ENCODE measurements at places on chromosomes 4 and X. TPM values are rescaled to one million over a fixed set of nuclear protein-coding genes. Genes with fewer than 3 reads are reported as not detected.
A peak's percentile ranks its signal among the peaks of the same experiment; 100 is the strongest.

- H3K4me3 ChIP-seq = no peak overlapping the region
- H3K4me1 ChIP-seq = no peaks in the 10 kb centered on the region
- no peaks in the 10 kb centered on the region for H3K27me3 ChIP-seq
- no peak for DNase-seq
Observed at GRCh38 chr4:188551156-188551555, 411.9 kb downstream of the TRIML1 start.

DNA sequence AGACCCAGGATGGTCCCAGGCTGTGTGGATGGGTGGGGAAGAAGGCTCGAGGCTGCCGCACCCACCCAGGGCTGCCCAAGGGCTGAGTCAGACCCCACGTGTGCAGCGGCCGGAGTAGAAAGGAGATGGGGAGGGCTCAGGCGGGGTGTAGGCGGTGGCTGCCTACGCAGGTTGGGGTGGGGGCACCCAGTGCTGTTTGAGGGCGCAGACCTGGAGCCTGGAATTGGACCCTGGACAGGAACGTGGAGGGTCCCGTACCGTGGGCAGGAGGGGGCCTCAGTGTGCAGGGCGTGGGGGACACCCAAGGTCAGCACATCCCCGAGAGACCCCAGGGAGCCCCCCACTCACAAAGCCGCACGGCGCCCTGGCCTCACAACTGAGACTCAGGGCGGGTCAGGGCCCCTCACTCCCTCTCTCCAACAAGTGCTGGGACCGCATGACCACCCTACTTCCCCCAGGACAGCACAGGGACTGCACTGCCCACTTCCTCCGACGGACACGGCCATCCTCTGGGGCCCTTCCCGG lies 79.9 kb downstream of the FAM53A start:
- no peak for DNase-seq
- H3K36me3 ChIP-seq = no peaks in the 10 kb centered on the region
- peak overlapping the region; percentile 56 for H3K4me3 ChIP-seq
- H3K27me3 ChIP-seq = no peaks in the 10 kb centered on the region

PITX2 gene
- total RNA-seq = not detected

DNA sequence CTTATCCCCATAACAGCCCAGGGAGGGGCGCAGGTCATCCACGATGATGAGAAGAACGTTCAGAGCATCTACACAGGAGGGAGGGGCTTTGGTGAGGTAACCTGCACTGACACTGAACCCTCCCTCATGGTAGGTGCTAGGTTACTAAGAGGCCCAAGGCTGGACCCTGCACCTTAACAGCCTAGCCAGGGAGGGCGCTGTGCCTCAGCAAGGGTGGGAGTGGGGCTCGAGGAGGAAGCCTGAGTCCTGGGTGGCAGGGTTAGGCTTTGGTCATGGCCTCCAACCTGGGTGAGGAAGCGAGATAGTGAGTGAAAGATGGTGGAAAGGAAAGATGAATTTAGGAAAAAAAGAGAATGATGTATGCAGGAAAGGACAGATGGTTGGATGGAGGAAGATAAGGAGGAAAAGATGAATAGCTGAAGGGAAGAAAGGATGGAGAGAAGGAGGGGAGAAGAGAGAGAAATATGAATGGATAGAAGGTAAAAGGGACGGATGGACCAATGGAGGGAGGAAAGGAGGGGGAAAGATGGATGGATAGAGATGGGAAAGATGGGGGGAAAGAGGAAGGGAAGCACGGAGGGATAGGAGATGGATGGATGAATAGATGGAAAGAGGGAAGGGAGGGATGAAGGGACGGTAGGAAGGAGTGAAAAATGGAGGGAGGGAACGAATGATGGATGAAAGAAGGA lies 736 bp downstream of the IDS start:
- peak overlapping the region; percentile 75 for H3K4me3 ChIP-seq
- H3K27me3 ChIP-seq = peaks cover 2% of the 10 kb centered on the region
- peaks cover 8% of the 10 kb centered on the region for H3K36me3 ChIP-seq
- peak; percentile 63 for DNase-seq

GRCh38 chrX:154793084-154793795 lies 12.0 kb downstream of the MPP1 start:
- H3K27me3 ChIP-seq = no peaks in the 10 kb centered on the region
- peaks cover 20% of the 10 kb centered on the region for H3K36me3 ChIP-seq
- H3K4me1 ChIP-seq = peaks cover 24% of the 10 kb centered on the region
- H3K4me3 ChIP-seq = no peak overlapping the region
- DNase-seq = no peak

- H3K4me3 ChIP-seq = no peak overlapping the region
- no peaks in the 10 kb centered on the region for H3K27me3 ChIP-seq
- no peaks in the 10 kb centered on the region for H3K4me1 ChIP-seq
- H3K27ac ChIP-seq = no peak overlapping the region
- DNase-seq = no peak
Observed at GRCh38 chr4:23788460-23788859, 101.4 kb downstream of the PPARGC1A start.

DNA sequence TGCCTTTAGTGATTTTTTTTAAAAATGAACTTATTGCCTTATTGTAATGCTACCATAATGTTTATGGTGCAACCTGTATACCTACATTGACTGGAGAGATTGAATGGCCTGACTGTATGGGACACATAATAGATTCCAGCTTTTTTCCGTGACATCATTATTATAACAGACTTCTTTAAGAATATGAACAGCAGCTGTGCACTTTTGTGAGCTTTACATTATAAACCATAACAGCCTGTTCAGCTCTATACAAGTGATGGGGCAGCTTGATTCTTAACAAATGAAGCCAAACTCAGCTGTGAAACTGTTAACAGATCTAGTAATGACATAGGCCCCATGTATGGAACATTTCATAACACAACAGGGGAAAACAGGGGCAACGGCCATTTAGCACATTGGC lies 187.0 kb downstream of the BMPR1B start:
- DNase-seq = no peak
- H3K36me3 ChIP-seq = no peaks in the 10 kb centered on the region
- no peaks in the 10 kb centered on the region for H3K27me3 ChIP-seq
- no peaks in the 10 kb centered on the region for H3K4me1 ChIP-seq
- H3K4me3 ChIP-seq = no peak overlapping the region

- peaks cover 23% of the 10 kb centered on the region for H3K4me1 ChIP-seq
- no peak overlapping the region for H3K27ac ChIP-seq
- no peaks in the 10 kb centered on the region for H3K27me3 ChIP-seq
- DNase-seq = no peak
Observed at GRCh38 chr4:772118-772517, 53.8 kb downstream of the CPLX1 start.

ZXDA gene
- 4.2 TPM for total RNA-seq

AMER1 gene
- 4.2 TPM for total RNA-seq

DNA sequence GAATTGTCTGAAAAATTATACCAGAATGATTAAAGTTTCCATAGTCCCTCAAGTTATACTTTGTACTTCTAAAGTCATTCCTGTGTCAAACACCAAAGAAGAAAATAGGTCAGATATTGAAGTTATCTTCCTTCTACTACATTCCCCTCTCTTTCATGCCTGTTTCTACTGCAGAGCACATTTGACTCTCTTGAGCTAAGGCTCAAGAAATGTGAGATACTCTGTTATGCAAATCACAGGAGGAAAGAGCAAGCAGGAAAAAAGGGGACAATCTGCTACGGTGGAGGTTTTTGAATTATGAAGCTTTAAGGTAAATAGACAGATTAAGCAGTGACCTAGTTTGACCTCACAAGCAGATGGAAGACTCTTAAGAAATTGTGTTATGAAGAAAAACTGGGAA lies 198.9 kb upstream of the LDB2 start:
- no peak for DNase-seq
- no peak overlapping the region for H3K27ac ChIP-seq
- H3K36me3 ChIP-seq = no peaks in the 10 kb centered on the region
- H3K4me1 ChIP-seq = no peaks in the 10 kb centered on the region
- H3K4me3 ChIP-seq = no peak overlapping the region

KLF8 gene
- total RNA-seq = 15.2 TPM

PLAC8 gene
- total RNA-seq = 418 TPM

GRCh38 chr4:55906989-55907388 lies 41.8 kb upstream of the CEP135 start:
- H3K27me3 ChIP-seq = no peaks in the 10 kb centered on the region
- DNase-seq = no peak
- H3K36me3 ChIP-seq = peaks cover 33% of the 10 kb centered on the region
- peak overlapping the region; percentile 25 for H3K27ac ChIP-seq
- peaks cover 13% of the 10 kb centered on the region for H3K4me1 ChIP-seq
- H3K4me3 ChIP-seq = no peak overlapping the region

KIAA1210 gene
- not detected for total RNA-seq

MAP9 gene
- total RNA-seq = 4.2 TPM

HEPH gene
- total RNA-seq = not detected

- DNase-seq = no peak
- H3K27ac ChIP-seq = no peak overlapping the region
- no peak overlapping the region for H3K4me3 ChIP-seq
- no peaks in the 10 kb centered on the region for H3K4me1 ChIP-seq
Observed at GRCh38 chrX:16394290-16394689, 227.0 kb downstream of the MAGEB17 start.

TACC3 gene
- total RNA-seq = 301 TPM

DNA sequence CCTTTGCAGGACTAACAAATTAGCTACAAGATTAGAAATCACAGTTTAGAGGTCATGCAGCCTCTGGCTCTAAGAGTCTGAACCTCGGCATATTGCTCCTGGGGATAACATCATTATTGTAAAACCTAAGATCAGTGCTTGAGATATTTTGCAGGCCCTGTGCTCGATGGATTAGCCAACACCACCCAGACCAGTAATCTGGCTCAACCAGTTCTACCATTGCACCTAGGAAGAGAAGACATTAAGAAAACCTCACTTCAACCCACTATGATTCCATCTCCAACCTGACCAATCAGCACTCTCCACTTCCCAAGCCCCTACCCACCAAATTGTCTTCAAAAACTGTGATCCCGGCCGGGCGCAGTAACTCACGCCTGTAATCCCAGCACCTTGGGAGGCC lies 43.6 kb downstream of the WFS1 start:
- DNase-seq = no peak
- no peak overlapping the region for H3K27ac ChIP-seq
- H3K36me3 ChIP-seq = no peaks in the 10 kb centered on the region
- no peak overlapping the region for H3K4me3 ChIP-seq
- H3K27me3 ChIP-seq = peaks cover 24% of the 10 kb centered on the region

CSAG3 gene
- total RNA-seq = 0.62 TPM

VSIG1 gene
- total RNA-seq = 9.9 TPM

DNA sequence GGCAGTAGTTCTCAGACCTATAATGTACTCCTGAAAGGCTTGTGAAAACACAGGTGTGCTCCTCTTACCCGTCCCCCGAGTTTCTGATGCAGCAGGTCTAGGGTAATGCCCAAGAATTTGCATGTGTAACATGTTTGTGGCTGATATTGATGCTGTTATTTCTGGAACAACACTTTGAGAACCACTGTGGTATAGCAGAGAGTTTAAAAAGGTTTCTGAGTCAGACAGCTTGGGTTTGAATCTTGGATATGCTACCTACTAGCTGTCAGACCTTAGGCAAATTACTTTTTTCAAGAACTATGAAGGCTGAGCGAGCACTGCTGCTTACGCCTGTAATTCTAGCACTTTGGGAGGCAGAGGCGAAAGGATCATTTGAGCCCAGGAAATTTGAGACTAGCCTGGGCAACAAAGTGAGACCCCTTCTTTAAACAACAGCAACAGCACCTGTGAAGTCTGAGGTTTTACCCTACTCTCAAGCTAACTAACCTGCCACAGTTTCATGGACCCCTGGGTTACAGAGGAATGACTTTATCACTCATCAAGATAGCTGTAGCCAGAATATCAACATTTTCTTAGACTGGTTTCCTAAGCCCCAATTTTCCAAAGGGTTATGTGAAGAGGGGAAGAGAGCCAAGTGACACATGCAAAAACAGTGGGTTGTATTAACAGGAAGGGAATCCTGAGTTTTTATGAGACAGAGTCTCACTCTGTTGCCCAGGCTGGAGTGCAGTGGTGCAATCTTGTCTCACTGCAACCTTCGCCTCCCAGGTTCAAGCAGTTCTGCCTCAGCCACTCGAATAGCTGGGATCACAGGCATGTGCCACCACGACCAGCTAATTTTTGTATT lies 5.1 kb downstream of the AFF1 start:
- H3K4me3 ChIP-seq = peak overlapping the region; percentile 63
- no peak for DNase-seq
- peak overlapping the region; percentile 90 for H3K27ac ChIP-seq

- H3K27me3 ChIP-seq = no peaks in the 10 kb centered on the region
- no peaks in the 10 kb centered on the region for H3K36me3 ChIP-seq
- H3K4me3 ChIP-seq = no peak overlapping the region
- DNase-seq = no peak
Observed at GRCh38 chr4:113077575-113077974, 28.1 kb downstream of the ANK2 start.

- H3K27me3 ChIP-seq = no peaks in the 10 kb centered on the region
- DNase-seq = no peak
- H3K4me3 ChIP-seq = no peak overlapping the region
- H3K36me3 ChIP-seq = no peaks in the 10 kb centered on the region
Observed at GRCh38 chr4:12137575-12137974, 708.9 kb upstream of the HS3ST1 start.

TMEM154 gene
- 38.1 TPM for total RNA-seq

DNA sequence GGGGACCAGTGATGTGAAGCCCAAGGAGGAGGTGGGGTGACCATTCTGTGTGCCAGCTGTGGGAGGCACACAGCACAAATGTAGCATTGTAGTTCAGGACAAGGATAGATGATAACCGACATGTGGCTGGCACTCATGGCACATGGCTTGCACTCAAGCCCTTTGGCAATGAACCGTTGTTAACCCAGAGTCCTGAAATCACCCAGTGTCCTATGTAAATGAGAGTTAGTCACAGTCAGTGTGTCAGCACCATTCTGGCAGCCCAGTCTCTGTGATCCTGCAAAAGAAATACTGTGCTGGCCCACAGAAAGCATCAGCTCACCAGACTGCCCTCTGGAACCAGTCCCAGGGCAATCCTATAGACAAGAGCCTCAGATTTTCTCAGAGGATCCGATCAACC lies 339.3 kb downstream of the MID1IP1 start:
- no peak overlapping the region for H3K27ac ChIP-seq
- H3K27me3 ChIP-seq = no peaks in the 10 kb centered on the region
- no peaks in the 10 kb centered on the region for H3K4me1 ChIP-seq
- no peak for DNase-seq

ZFP92 gene
- 0.52 TPM for total RNA-seq

DNA sequence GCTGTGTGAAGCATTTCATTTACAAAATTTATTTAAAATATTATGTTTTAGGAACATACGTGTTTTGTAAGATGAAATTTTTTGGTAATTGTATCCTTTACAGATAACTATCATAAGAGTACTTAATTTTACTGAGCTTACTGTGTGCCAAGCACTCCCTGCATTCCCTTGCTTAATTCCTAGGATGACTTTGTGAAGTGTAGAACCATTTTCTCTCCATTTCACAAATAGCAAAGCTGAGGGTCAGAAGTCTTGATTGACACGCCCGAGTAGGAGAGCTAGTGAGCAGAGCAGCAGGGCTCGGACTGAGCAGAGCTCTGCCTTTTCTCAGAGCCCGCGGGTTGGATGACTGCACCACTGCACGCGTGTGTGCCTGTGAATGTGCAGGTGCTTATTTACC lies 30.6 kb downstream of the PIGG start:
- DNase-seq = no peak
- no peaks in the 10 kb centered on the region for H3K27me3 ChIP-seq
- H3K27ac ChIP-seq = no peak overlapping the region
- H3K4me3 ChIP-seq = no peak overlapping the region
- H3K4me1 ChIP-seq = no peaks in the 10 kb centered on the region
- H3K36me3 ChIP-seq = peaks cover 76% of the 10 kb centered on the region

TCEAL6 gene
- total RNA-seq = not detected
